ENCODE measurements at places on chromosomes 1 and 21.

DNA sequence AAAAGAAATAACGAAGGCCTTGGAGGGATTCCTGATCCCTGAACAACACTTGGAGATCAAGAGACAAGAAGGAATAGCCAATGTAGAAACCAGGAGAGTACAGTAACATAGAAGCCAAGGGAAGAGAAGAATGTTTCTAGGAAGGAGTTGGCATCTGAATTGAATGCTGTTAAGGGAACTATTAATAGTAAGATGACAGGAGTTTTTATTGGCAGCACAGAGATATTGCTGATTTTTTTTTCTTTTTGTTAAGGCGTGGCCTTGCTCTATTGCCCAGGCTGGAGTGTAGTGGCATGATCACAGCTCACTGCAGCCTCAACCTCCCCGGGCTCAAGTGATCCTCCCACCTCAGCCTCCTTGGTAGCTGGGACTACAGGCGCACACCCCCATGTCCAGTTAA, 9.6 kb upstream of the SFT2D2 start:
- no peak for DNase-seq

GRCh38 chr1:44988531-44989156, 2.2 kb upstream of the EIF2B3 start:
- DNase-seq, result no peak

GRCh38 chr1:56360021-56360420, 219.3 kb downstream of the PLPP3 start:
- DNase-seq, result no peak

- no peak for DNase-seq
Measured at GRCh38 chr1:15656464-15656863, 27.7 kb upstream of the PLEKHM2 start.

DNA sequence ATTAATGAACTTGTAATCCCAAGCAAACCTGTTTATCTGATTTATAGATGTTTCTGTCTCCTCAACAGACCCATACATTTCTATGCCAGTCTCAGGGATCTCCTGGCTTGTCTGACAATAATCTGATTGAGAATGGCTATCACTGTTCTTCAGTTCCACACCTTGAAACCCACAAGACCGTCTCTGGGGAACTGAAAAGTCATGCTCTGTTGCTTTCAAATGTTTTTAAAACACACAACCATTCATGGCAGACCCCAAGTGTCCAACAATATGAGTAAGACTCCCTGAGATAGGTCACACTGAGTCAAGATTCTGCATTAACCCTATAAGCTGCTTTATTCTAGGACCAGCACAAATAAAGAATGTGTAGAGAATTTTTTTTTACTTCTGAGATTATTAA, 611.2 kb upstream of the PLXNA2 start:
- no peak for DNase-seq

DNA sequence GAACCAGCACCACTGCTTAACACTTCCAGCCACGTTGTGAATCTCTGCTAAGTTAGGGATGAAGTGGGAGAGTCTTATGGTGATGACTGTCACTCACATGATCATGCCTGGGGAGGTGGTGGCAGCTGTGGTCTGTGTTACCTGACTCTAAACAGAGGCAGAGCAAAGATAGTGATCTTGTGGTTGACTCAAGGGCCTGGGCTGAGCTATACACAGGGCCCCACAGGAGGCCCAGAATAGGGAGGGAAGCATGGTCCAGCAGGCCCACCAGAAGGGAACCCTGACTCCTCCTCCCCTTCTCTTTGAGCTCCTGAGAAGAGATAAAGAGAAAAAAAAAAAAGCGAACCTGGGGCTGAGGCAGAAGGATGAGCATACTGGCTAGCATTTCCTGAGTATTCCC, 55.0 kb downstream of the PLXNA2 start:
- no peak for DNase-seq

- no peak for DNase-seq
Measured at GRCh38 chr1:27161594-27161993, 6.7 kb upstream of the SLC9A1 start.

Measured in T-helper 1 cell (primary cell).